ENCODE measurements at places on chromosomes 5 and 9.

DNA sequence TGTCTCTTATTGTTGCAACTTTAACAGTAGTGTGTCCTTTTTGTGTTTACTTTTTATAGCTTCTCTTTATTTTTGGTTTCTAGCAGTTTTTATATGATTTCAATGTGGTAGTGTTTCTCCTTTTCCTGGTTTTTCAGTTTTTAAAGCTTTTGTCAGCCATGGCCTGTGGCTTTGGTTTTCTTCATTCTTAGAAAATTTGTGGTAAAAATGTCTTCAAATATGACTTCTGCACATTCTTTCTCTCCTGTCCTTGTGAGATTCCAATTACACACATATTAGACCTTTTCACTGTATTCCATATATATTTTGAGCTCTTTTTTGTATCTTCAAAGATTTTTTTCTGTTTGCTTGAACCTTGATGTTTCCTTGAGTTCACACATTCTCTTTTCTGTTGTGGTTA is 180.5 kb downstream of the CNTLN start:
- DNase-seq, result no peak

DNA sequence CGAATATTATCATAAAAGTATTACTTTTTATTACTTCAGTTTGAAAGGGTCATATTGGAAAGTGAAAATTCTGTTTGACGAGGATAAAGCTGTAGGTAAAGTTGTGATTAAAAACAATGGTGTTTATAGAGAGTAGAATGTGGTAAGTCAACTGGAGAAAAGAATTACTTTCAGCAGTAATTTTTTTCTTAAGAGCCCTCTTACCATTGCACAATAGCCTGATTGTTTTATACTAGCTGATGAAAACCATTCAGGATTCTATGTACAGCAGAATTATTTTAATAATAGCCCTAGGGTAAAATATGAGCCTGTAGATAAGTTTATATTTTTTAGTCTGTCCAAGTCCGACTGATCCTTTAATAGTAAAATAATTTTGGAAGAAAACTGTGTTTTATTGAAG is 16.6 kb downstream of the CDC42SE2 start:
- no peak for DNase-seq

DNA sequence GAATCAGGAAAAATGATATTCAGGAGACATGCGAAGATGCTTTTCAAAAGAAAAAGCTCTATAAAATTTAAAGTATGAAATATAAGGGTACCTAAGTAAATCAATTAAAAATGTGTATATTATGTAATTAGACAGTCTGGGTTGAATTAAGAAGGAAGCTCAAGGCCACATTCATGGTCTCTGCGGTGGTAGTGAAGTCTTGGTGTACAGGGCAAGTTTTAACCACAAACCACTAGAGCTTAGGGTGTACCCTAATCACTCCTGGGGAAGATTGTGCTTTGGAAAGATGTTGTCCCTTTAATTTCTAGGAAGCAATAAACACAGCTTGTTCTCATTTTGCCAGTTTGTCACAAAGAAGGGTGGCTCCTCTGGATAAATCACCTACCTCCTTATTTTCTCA is 287.2 kb upstream of the ZNF608 start:
- no peak for DNase-seq

DNA sequence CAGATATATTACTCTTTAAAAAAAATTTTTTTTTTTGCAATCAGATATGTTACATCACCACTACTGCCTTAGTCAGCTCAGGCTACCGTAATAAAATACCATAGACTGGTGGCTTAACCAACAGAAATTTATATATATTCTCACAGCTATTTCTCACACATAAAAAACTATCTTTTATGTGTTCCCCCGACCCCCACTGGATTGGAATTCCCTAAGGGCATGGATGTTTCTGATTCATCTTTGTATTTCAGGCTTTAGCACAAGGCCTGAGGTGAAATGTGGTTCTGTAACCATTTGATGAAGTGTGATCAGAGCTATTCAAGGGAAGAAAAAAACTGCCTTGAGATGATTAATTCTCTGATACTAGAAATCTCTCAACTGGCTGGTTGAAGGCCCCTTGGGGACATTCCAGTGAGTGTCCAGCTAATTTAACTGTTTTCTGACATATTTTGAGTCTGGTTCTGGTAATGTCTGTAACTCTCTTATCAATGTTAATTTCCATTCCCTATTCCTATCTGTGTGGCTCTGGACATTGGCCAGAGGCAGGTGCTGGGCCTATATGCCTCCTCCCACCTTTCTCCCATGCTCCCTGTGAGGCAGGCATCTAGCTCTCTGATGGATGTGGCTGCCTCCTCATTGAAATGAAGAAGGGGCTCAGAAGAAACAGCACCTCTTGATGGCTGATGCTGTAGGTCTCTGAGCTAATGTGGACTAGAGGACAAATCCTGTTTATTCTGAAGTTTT is 2.5 kb downstream of the CD14 start:
- no peak for DNase-seq

DNA sequence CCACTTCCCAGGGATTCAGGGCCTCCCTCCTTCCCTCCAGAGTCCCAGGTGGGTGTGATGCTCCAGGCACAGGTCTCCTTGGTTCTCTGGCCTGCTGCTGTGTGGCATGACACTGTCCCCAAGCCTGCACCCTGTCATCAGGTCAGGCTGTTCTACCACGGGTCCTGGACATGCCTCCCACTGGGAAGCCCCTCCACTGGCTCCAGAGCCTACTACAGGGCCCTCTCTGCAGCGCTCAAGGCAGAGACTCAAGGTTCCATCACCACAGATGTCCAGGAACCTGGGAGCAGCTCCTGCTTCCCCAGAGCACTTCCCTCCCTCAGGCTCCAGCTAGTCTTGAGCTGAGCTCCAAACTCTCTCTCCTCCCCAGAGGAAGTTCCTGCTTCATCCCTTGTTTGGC is 237.3 kb downstream of the PBX3 start:
- no peak for DNase-seq

GRCh38 chr5:30928956-30929355 is 264.5 kb upstream of the CDH6 start:
- no peak for DNase-seq

GRCh38 chr5:149060325-149060724 is 2.5 kb downstream of the SH3TC2 start:
- DNase-seq, result no peak

- DNase-seq, result no peak
Observed at GRCh38 chr5:88190106-88190834, 78.4 kb downstream of the TMEM161B start.

GRCh38 chr5:173306695-173307094 is 21.5 kb downstream of the STC2 start:
- DNase-seq, result no peak

GRCh38 chr9:72648324-72649126 is 127.1 kb downstream of the TMC1 start:
- no peak for DNase-seq

- DNase-seq, result no peak
Observed at GRCh38 chr5:177099422-177100093, 12.8 kb downstream of the FGFR4 start.

DNA sequence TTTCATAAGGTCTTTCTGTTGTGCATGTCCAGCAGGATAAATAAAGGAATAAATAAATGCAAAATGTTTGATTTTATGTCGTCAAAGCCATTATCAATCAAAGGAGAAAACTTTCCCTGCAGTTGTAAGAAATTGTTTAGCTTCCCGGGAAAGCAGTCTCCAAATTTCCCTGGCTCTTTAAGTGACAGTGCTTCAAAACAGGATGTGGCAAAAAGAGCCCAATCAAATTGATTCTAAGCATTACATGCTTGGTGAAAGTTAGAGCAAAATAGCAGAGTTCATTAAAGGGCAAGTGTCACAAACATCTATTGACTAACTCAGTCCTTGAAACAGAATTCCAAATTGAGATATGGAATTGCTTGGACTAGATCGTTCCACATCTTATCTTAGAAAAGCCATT is 704.1 kb downstream of the PRELID2 start:
- DNase-seq, result no peak

DNA sequence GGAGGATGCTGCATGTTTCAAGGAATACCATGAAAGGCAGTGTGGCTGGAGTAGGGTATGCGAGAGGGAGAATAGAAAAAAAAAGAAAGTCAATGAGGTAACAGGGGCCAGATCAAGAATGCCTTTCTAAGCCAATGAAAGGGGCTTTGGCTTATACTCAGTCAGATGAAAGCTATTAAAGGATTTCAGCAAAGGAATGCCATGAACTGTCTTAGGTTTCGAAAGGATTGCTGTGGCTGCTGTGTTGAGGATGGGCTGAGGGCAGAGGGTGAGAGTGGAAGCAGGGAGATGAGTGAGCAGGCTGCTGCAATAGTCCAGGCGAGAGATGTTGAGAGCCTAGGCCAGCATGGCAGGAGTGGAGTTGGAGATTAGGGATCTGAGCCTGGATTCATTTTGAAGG is 135.4 kb upstream of the CKMT2 start:
- no peak for DNase-seq

- no peak for DNase-seq
Observed at GRCh38 chr9:130728721-130729120, 35.1 kb downstream of the EXOSC2 start.

- DNase-seq, result no peak
Observed at GRCh38 chr9:136847088-136847825, 2.0 kb upstream of the PHPT1 start.

DNA sequence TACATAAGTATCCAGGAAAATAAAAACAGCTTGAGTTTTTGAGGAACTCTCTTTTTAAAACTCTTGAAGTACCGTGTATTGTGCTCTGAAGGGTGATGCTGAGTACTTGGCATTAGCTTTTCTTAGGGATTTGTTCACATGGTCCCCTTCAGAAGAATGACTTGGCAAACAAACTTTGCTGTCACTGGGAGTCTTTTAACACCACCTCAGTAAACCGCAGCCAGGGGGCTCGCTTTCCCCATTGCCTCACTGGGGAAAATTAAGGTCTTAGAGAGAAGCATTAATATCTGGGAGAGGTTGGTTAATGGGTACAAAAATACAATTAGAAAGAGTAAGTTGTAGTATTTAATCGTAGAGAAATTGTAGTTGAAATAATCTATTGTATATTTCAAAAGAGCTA is 105.9 kb upstream of the DAP start:
- no peak for DNase-seq

DNA sequence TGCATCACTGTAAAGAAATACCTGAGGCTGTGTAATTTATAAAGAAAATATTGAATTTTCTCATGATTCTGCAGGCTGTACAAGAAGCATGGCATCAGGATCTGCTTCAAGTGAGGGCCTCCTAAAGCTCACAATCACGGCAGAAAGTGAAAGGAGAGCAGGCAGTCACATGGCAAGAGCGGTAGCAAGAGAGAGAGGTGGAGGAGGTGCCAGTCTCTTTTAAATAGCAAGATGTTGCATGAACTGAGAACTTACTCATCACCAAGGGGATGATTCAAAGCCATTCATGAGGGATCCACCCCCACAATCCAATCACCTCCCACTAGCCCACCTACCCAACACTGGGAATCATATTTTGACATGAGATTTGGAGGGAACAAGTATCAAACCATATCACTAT is 184.5 kb upstream of the PAPPA start:
- DNase-seq, result no peak

GRCh38 chr5:127089191-127089590 is 15.9 kb upstream of the C5orf63 start:
- DNase-seq, result no peak

DNA sequence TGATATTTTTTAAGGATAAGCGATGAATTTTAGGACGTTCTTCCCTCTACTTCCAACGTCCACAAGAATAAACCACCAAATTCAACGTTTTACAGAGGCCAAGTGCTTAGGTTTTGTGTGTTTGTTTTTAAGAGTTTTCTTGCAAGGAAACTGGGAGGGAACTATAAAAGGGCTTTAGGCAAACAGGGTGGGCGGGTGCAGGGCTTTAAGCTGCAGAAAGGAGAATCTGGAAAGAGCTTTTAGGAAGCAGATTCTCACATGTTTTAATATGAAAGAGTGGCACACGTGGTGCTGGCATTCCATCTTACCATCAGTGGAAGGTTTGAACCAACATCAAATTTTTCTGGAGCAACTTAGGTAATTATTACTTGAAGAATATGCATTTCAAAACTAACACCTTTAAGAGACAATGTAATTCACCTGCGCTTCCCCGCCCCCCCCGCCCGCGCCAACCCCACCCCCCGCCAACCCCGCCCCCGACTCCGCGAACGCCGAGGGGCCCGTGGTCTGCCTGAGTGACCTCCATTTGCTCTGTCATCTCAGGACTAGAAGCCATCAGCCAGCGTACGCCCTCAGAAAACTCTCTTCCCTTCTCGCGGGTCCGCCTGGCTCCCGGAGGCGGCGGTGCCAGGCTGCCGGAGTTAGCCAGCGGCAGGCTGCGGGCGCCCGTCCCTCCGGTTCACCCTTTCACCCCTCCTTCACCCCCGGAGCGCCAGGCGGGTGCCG is 911 bp upstream of the PIK3R1 start:
- DNase-seq, result no peak

DNA sequence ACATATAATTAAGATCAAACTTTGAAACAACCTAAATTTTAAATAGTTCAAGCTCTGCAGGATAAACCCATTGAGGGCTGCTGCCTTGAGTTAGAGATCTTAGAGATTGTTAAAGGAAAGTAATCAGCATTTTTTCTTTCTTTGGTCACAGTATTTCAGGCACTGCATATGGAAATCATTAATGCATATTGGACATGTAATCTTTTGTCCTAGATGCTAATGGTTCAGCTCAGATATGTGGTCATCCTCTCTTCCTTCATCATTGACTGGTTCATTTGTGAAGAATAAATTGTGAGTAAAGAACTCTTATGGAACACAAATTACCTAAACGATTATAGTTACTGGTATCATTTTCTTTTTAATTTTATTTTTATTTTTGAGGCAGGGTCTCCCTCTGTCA is 82.0 kb upstream of the PRLR start:
- DNase-seq, result no peak

GRCh38 chr9:421896-422295 is 207.2 kb downstream of the DOCK8 start:
- DNase-seq, result no peak

DNA sequence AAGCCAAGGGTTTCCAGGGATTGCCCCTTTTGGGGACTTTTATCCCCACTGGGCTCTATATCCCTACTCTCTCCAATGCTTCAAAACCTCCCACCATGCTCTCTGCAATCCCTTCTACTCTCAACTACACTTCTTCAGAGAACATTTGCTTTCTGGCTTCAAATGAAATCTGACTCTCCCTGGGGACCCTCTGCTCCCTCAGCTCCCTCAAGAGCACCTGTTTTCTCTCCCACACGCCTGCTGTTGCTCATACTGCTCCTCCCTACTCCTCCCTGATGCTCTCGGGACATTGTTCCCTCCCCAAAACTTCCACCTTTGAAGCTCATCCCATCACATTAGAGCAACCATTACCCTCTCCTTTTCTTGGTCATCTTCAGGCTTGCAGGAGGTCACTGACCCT is 344.9 kb downstream of the CDK5RAP2 start:
- no peak for DNase-seq

- no peak for DNase-seq
Observed at GRCh38 chr5:25641124-25641523, 996.3 kb upstream of the CDH10 start.

DNA sequence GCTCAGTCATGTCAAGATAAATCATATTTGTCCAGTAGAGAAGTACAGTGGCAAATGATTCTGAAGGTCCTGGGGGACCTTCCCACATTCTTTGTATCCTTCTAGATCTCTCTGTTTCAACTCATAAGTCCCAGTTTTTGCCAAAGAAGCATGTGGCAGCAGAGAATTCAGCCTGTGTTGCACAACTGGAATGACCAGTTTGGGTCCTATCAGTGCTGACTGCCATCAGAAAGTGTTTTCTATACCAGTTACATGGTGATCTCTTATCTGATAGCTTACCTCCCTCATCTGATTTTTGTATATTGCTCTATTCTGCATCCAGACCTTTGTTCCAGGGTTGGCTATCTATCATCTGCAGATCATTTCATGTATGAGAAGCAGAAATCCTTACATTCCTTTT is 21.7 kb downstream of the GM2A start:
- no peak for DNase-seq

All from CD4-positive, alpha-beta T cell treated with Interferon gamma for 1 hour (primary cell).